ENCODE measurements at places on chromosomes 5 and 9. TPM values are rescaled to one million over a fixed set of nuclear protein-coding genes. Genes with fewer than 3 reads are reported as not detected.

RANBP17 gene
- not detected for total RNA-seq

GNAQ gene
- total RNA-seq = 19.8 TPM

DNA sequence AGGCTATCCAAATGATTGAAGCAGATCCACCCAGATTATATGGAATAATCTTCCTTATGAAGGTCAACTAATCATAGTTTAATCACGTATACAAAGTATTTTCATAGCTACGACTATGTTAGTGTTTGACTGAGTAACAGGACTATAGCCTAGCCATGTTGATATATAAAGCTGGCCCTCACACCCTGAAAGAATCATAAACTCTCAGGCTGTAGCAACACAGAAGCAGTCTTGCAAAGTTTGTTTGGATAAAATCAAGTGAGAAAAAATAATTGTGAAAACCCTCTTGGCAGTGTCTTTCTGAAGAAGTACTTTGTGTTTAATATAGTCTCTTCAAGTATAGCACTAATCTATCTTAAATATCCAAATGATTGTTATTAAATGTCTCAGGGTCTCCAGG is 374.5 kb upstream of the DAB2 start:
- H3K4me3 ChIP-seq = no peak overlapping the region
- H3K4me1 ChIP-seq = no peaks in the 10 kb centered on the region
- no peaks in the 10 kb centered on the region for H3K36me3 ChIP-seq
- no peak overlapping the region for H3K27ac ChIP-seq
- no peak for DNase-seq
- no peaks in the 10 kb centered on the region for H3K27me3 ChIP-seq

DNA sequence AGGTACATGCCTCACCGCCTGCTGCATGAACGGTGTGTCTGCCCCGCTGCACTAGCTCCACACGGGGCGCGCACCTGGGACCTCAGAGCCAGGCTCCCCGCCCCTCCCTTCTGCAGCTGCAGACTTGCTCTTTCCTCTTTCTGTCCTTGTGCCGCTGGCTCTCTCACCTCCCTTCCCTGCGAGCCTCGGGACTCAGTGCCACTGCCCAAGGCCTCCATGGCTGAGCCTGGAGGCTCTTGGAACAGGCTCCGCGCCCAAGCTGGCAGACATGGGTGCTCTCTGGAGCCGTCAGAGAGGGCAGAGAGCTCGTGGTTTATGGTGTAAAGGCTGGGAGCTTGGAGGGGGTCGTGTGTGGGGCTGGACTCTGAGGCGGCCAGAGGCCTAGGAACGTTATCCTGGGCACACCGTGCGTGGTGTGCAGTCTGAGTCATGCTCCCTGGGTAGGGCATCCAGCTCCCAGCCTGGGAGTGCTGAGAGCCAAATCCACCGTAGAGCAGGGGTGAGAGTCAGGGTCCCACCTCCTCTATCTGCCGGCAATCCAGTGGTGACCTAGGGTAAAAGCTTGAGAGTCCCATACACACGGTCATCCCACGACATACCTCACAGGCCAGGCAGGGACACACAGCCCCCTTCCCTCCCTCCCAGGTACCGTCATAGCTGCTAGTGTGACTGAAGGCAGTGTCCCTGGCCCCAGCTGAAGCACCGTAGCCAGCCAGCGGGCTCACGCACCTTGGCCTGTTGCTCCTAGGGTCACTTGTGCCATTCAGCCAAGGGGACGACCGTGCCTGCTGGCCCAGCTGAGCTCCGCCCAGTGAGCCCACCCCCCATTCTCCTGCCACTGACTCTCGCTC is 22.4 kb downstream of the GOLGA2 start:
- no peak overlapping the region for H3K4me3 ChIP-seq
- no peak for DNase-seq
- H3K27me3 ChIP-seq = no peaks in the 10 kb centered on the region
- H3K36me3 ChIP-seq = no peaks in the 10 kb centered on the region

- no peaks in the 10 kb centered on the region for H3K36me3 ChIP-seq
- H3K4me3 ChIP-seq = no peak overlapping the region
- no peak overlapping the region for H3K27ac ChIP-seq
- H3K4me1 ChIP-seq = no peaks in the 10 kb centered on the region
- no peaks in the 10 kb centered on the region for H3K27me3 ChIP-seq
These were observed 349.0 kb downstream of the BRINP1 start for GRCh38 chr9:119020284-119020683.

GRCh38 chr5:124538191-124538590 is 208.2 kb downstream of the ZNF608 start:
- no peaks in the 10 kb centered on the region for H3K36me3 ChIP-seq
- no peak overlapping the region for H3K27ac ChIP-seq
- no peaks in the 10 kb centered on the region for H3K27me3 ChIP-seq
- DNase-seq = no peak
- no peak overlapping the region for H3K4me3 ChIP-seq

- no peaks in the 10 kb centered on the region for H3K27me3 ChIP-seq
- no peaks in the 10 kb centered on the region for H3K36me3 ChIP-seq
- no peak overlapping the region for H3K27ac ChIP-seq
- no peak overlapping the region for H3K4me3 ChIP-seq
- no peak for DNase-seq
These were observed 20.1 kb downstream of the NFIB start for GRCh38 chr9:14293801-14294200.

- no peak overlapping the region for H3K4me3 ChIP-seq
- no peak for DNase-seq
- peaks cover 6% of the 10 kb centered on the region for H3K4me1 ChIP-seq
- no peak overlapping the region for H3K27ac ChIP-seq
- no peaks in the 10 kb centered on the region for H3K27me3 ChIP-seq
These were observed 43.2 kb upstream of the RICTOR start for GRCh38 chr5:39117401-39117800.

DNA sequence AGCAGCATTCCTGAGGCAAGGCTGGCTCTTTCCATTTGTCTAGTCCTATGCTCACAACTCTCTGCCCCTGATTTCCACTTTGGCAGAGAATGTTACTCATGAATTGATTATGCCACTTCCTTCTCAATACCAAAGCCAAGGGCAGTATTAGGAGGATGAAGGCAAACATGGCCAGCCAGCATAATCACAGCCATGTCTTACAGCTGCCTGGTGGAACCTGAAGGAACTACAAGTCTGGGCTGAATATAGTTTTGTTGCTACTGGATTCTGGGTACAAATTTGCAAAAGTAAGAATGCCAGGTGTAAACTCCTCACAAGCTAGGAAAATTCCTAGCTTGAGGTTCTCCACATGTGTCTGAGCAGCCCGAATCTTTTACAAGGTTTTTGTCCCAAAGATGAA is 4.2 kb downstream of the SIL1 start:
- no peaks in the 10 kb centered on the region for H3K27me3 ChIP-seq
- H3K27ac ChIP-seq = no peak overlapping the region
- H3K36me3 ChIP-seq = no peaks in the 10 kb centered on the region
- DNase-seq = no peak

- no peaks in the 10 kb centered on the region for H3K36me3 ChIP-seq
- H3K27me3 ChIP-seq = peaks cover 5% of the 10 kb centered on the region
- H3K4me1 ChIP-seq = no peaks in the 10 kb centered on the region
- DNase-seq = no peak
- H3K27ac ChIP-seq = no peak overlapping the region
These were observed 52.6 kb upstream of the ARAP3 start for GRCh38 chr5:141734501-141735229.

ZBTB43 gene
- 22.8 TPM for total RNA-seq

GRCh38 chr5:9551567-9552537 is 6.0 kb upstream of the SEMA5A start:
- H3K27ac ChIP-seq = no peak overlapping the region
- H3K27me3 ChIP-seq = no peaks in the 10 kb centered on the region
- H3K4me3 ChIP-seq = no peak overlapping the region
- DNase-seq = no peak
- no peaks in the 10 kb centered on the region for H3K4me1 ChIP-seq

DNA sequence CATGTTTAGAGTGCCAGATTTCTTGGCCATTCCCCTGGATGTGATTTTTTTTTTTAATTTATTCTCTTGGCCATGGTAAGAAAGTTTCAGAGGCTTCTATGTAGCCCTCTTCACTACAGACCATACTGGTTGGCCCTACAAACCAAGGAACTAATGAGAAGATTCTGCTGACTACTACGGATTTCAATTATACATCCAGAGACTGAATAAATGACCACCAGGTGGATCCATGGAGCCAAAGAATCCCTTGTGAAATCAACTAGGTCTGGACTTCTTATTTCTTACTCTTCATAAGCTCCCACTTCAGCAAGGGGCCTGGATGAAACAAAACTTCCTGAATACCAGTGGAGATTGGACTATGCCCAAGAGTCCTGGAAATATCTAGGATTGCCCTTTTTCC is 27.6 kb downstream of the ZNF622 start:
- no peaks in the 10 kb centered on the region for H3K27me3 ChIP-seq
- no peaks in the 10 kb centered on the region for H3K36me3 ChIP-seq
- no peak overlapping the region for H3K27ac ChIP-seq
- H3K4me1 ChIP-seq = no peaks in the 10 kb centered on the region
- H3K4me3 ChIP-seq = no peak overlapping the region
- no peak for DNase-seq

GRCh38 chr5:84290161-84290560 is 94.5 kb downstream of the EDIL3 start:
- DNase-seq = no peak
- no peak overlapping the region for H3K4me3 ChIP-seq
- no peak overlapping the region for H3K27ac ChIP-seq
- H3K27me3 ChIP-seq = no peaks in the 10 kb centered on the region
- no peaks in the 10 kb centered on the region for H3K36me3 ChIP-seq
- H3K4me1 ChIP-seq = no peaks in the 10 kb centered on the region

DNA sequence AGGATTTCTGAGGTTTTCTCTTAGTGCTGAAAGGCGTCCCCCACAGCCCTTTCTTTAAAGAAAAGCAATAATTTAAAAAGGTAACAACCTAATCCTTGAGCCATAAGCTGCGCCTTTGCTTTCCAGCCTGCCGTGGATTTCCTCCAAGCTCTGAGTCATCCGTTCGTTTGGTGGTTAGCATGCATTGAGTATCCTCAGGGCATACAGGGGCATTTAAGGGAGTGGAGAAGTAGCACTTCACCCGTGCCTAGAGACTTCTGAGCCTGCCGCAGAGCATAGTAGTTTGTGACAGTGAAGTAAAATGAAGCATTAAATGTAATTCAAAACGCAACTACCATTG is 892 bp upstream of the TNC start:
- no peaks in the 10 kb centered on the region for H3K36me3 ChIP-seq
- H3K4me1 ChIP-seq = no peaks in the 10 kb centered on the region
- H3K27me3 ChIP-seq = peaks cover 6% of the 10 kb centered on the region

GRCh38 chr9:93336720-93337119 is 114.8 kb upstream of the FAM120A start:
- DNase-seq = no peak
- no peaks in the 10 kb centered on the region for H3K27me3 ChIP-seq
- H3K36me3 ChIP-seq = no peaks in the 10 kb centered on the region
- no peak overlapping the region for H3K4me3 ChIP-seq
- no peak overlapping the region for H3K27ac ChIP-seq

DNA sequence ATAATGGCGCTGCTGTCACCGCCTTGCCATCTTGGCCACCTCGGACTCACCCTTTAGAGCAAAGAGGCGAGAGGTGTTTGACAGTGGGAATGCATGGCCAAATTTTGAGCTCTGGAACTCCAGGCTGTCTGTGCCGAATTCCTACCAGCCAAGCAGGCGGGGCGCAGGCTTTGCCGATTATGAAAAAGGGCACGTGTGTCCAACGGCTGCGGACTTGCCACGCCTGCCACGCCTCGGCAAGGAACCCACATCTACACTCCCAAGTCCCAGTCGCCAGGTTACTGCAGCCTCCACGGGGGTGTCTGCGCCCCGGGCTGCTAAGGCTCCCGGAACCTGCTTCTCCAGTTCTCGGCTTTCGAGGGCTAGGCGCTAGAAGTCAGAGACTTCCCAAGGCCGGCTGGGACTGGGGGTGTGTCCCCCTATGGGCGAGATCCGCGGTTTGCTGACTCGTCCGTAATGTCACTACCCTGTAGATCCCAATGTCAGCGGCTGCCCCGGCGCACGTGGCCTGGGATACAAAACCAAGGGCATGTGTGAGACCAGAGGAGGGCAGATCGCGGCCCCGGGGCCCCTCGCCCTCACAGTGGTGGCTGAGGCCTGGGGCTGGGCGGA is 2.8 kb downstream of the NPR3 start:
- no peaks in the 10 kb centered on the region for H3K4me1 ChIP-seq
- no peak overlapping the region for H3K4me3 ChIP-seq
- DNase-seq = no peak
- peaks cover 7% of the 10 kb centered on the region for H3K27me3 ChIP-seq

SLC36A3 gene
- total RNA-seq = not detected

DNA sequence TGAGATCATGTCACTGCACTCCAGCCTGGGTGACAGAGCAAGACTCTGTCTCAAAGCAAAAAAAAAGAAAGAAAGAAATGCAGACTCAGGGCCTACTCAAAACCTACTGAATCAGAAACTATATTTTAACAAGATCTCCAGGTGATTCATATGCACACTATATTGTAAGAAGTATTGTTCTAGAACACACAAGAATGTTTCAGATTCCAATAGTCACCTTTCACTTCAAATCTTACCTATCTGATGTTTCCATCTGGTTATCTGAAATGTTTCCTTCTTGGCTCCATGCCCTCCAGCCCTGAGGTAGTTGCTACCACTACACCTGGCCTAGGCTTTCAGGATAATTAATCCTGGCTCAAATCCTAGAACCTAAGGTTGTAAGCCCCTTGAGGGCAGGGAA is 36.8 kb upstream of the SNX2 start:
- H3K4me3 ChIP-seq = no peak overlapping the region
- H3K4me1 ChIP-seq = no peaks in the 10 kb centered on the region
- no peak overlapping the region for H3K27ac ChIP-seq
- no peaks in the 10 kb centered on the region for H3K27me3 ChIP-seq
- H3K36me3 ChIP-seq = no peaks in the 10 kb centered on the region
- no peak for DNase-seq

DNA sequence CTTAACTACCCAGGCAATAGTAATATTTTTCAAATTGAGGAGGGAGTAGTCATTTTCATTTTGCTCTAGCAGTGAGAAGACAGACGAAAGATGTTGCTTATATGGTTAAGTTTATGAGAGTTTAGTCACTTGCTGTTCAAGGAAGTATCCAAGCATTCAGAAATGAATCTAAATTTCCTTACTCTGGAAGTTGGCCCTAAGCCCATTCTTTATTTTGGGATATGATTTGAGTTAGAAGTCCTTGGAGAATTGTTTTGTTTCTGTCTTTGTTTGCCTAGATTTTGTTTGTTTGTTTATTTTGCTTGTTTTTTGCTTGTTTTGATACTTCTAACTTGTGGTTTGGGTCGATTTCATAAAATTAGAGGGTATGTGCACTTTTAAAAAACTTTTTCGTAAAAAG is 146.4 kb upstream of the FGF10 start:
- no peaks in the 10 kb centered on the region for H3K27me3 ChIP-seq
- H3K4me3 ChIP-seq = no peak overlapping the region
- H3K36me3 ChIP-seq = no peaks in the 10 kb centered on the region
- DNase-seq = no peak

FAM78A gene
- total RNA-seq = 43.6 TPM
